Spinal cord (tissue), 10 donors: ENCODE measurements at places on chromosomes 16 and 17.

- DNase-seq: no peak
Measured at GRCh38 chr17:55883149-55883548, 132.3 kb downstream of the PCTP start.

GRCh38 chr17:55155856-55156560, 108.8 kb upstream of the HLF start:
- peak; percentile 60 for DNase-seq

- no peak for DNase-seq
Measured at GRCh38 chr17:68851890-68852289, 103.3 kb downstream of the ABCA8 start.

DNA sequence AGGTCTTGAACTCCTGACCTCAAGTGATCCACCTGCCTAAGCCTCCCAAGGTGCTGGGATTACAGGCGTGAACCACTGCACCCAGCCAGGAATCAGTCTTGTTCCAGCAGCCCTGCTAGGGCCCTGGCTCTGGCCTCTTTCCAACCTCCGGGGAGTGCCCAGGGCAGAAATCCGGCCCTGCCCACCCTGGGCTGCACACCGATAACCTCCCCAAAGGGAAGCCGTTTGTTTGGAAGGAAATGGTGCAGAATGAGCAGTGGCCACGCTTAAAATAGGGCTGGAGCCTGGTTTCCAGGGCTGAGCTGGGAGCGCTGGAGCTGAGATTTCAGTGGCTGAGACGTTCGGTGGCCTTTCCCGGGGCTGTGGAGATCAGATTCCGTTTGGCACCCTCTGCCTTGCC, 17.8 kb upstream of the EMP2 start:
- no peak for DNase-seq

GRCh38 chr16:51624080-51624775, 473.2 kb upstream of the SALL1 start:
- DNase-seq: no peak

DNA sequence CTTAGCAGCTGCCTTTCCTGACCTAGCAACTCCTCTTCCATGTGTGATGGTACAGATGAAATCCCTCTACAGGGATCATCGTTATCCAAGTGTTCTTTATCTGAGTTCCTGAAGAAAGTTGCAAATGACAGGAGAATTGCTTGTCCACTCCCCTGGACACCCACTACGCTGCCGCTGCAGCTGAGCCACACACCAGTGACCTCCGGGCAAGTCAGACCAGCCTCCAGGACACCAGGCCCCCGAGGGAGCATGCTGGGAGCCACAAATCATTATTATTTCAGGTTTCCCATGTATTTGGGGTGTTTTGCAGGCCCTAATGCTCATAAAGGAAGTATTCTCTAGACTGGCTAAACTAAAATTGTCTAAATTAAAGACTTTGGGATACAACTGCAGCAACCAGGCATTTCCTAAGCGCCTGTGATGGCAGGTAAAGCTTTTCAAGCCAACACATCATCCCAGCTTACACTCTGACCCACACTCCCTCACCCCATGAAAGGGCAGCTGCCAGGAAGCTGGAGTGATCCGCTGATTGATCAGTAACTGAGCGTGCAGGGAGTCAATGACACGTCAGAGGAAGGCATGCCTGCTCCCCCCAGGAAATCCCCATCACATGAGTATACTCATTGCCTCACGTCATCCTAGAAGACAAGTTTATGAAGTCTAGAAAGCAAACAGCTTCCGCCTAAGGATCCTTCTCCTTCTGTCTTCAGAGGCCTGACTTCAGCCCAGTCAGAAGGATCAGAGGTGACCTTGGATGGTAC, 14.4 kb downstream of the FA2H start:
- DNase-seq: no peak

- no peak for DNase-seq
Measured at GRCh38 chr16:2213817-2214718, 572 bp downstream of the PGP start.

DNA sequence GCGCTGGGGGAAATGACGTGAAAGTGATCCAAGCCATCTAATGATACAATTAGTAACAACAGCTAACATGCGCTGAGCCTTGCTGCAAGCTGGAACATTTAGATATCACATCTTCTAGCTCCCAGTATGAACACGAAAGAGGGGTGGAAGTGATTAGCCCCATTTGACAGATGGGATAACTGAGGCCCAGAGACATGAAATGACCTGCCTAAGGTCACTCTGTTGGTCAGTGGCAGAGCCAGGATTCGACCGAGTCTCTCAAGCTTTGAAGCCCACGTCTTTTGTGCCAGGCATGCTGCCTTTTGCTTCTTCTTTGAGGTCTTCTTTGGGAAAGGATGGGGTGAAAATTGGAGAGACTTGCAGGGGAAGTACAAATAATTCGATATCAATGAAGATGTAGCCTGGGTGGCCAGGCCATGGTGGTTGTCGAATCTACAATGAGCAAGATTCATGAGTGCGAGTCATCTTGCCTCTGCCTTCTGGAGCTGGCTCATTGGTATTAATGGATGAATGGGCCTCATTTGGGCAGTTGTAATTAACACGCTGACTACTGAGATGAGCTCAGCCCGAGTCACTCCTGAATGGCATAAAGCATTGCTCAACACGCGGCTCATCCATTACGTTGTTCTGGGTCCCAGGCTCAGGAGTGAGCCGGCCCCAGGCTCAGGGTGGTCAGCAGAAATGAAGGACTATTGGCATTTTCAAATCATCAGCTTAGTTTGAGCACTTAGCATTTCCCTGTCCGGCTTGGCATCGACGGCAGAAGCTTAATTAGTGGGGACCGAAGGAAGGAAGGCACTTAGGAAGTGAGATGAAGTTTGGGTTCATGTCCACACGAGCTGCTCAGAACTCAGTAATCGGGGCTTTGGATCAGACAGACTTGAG, 28.0 kb upstream of the GPRC5B start:
- no peak for DNase-seq

GRCh38 chr17:19659366-19660177, 11.0 kb downstream of the ALDH3A2 start:
- no peak for DNase-seq

DNA sequence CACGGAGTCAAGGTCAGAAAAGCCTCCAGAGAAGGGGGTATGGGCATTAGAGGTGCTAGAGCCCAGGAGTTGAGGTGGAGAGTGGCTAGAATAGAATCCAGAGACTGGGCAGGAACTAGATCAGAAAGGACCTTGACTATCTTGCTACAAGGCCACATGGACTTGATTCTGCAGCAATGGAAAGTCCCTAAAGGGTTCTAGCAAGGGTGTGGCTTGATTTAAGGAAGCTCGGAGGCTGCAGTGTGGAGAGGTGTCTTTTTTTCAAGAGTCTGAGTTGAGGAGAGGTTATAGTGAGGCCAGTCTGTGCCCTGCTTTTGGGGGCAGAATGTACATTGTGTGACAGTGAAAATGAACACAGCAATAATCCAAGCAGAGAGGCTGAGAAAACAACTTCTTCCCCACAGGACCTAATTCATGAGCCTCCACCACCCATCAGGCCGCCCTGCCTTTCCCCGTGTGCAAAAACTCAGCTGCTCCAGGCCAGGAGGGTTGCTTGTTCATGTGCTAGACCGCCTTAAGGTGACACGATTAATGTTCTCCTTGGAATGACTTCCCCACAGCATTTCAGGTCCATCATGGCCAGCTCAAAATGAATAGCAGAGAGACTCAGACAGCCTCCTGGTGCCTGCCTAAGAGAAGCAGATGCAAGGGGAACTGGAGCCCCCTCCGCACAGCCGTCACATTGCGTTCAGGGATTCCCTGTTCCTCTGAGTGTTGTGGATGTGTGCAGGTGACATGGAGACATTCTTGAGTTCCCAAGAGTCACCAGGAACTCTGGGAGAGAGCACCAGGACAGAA, 8.7 kb upstream of the BEAN1 start:
- DNase-seq: no peak

- no peak for DNase-seq
Measured at GRCh38 chr17:76887802-76888201, 19.6 kb downstream of the MGAT5B start.

DNA sequence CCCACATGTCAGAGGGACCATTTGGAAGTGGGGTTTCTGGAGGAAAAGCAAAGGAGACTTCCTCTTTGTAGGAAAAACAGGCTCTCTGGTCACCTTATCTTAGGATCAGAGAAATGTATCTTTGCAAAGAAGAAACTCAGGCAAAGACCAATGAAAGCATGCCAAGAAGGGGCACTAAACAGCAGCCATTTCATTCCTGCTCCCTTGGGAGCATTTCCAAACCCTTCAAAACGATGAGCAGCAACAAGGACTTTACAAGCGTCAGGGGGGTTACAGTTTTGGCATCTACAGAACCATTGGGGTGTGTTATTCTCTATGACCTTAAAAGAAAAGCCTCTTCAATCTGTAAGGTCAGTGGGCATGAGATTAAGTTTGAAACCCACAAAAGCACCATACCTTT, 122.8 kb downstream of the SMG6 start:
- no peak for DNase-seq

DNA sequence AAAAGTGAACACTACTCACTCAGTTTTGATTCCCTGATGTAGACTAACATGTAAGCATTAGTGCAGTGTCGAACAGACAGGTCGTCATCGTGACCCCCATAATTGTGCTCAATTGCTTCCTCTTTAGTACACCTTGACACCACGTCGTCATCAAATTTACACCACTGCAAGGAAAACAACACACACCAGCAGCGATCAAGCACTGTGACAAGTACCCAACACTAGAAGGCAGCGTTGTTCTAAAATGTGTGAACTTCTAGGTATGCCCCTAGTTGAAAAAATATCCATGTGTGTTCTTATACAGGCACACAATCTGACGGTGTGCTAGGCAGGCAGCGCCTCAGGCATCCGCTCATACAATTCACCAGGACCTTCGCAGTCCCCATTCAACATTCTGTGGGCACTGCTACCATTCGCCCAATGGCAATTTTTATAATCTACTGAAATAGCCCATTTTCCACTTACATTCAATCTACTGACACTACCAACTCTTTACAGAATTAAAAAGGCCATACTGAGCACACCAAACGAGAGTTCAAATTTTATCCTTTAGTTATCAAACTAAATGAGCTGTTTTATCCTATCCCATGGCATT, 23.1 kb downstream of the LITAFD start:
- no peak for DNase-seq

- no peak for DNase-seq
Measured at GRCh38 chr17:8955021-8955959, 10.2 kb downstream of the PIK3R5 start.

DNA sequence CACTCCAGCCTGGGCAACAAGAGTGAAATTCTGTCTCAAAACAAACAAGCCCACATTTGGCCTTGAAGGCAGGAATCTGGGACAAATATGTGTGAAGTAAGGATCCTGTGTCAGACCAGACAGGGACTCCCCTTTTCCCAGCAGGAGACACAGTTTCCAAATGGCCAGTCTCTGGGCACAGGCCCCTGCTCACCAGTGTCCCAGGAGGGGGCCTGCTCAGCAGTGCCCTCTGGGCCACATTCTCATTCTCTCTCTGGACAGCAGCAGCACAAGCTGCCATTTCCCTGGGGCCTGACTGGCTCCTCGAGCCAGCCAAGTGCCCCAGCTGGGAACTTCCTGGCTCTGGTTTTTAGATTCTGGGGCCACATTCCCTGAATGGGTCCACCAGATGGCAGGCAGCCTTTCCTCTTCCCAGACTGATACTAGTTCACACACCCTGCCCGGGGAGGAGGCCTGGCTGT, 11.7 kb upstream of the MNT start:
- DNase-seq: no peak

GRCh38 chr17:32958418-32958817, 30.5 kb downstream of the TMEM98 start:
- DNase-seq: no peak

DNA sequence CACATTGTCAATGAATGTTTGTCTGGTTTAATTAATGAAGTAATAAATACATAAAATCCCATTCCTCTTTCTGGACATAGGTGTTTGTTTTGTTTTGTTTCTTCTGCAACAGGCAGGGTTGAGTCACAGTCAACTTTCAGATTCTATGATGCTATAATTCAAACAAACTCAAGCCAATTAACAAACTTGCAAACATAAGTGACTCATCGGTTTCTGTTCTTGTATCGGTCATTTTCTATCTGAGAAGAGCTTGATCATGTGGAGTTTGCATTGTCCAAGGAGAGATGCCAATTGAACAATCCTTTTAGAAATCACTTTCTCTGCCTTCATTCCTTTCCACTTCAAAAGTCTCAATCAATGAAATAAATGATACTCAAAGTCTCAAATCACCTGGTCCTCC, 294.2 kb upstream of the C16orf82 start:
- no peak for DNase-seq

- no peak for DNase-seq
Measured at GRCh38 chr17:79463421-79464317, 147.2 kb downstream of the RBFOX3 start.

GRCh38 chr16:81601008-81601428, 156.4 kb downstream of the CMIP start:
- no peak for DNase-seq
